NCI-H1417 treated with DMSO at 0.1 percent for 48 hours (cell line): ENCODE measurements at places on chromosomes 6 and 20.

DNA sequence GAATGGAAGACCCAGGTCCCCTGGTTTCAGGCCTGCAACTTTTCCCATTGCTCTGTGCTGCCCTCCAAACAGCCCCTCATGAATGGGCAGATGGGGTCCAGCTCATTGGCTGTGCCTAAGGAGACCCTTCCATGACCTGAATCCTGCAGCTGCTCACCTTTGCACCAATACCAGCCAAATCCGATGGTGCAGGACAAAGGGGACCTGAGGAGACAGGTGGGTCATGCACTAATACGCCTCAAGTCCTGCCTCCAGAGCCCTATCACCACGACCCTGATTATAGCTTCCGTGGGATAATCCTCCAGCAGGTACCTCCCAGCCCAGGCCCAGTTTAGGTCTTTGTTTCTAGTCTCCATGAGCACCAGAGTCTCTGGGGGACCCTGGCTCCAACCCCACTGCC lies 16.8 kb downstream of the TREM1 start:
- no peak for DNase-seq

DNA sequence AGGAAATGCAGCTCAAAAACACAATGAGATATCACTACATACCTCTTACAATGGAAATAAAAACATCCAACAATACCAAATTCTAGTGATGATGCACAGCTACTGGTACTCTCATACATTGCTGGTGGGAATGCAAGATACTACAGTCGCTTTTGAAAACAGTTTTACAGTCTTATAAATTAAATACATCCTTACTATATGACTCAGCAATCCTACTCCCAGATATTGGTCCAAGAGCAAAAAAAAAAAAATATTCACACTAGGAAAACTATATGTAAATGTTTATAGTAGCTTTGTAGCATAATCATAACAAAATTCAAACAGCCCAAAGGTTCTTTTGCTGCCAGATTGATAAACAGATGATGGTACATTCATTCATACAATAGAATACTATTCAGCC lies 217.4 kb upstream of the FAM83B start:
- no peak for DNase-seq

- no peak for DNase-seq
These were observed 28.1 kb downstream of the RNF24 start for GRCh38 chr20:3987296-3987695.

DNA sequence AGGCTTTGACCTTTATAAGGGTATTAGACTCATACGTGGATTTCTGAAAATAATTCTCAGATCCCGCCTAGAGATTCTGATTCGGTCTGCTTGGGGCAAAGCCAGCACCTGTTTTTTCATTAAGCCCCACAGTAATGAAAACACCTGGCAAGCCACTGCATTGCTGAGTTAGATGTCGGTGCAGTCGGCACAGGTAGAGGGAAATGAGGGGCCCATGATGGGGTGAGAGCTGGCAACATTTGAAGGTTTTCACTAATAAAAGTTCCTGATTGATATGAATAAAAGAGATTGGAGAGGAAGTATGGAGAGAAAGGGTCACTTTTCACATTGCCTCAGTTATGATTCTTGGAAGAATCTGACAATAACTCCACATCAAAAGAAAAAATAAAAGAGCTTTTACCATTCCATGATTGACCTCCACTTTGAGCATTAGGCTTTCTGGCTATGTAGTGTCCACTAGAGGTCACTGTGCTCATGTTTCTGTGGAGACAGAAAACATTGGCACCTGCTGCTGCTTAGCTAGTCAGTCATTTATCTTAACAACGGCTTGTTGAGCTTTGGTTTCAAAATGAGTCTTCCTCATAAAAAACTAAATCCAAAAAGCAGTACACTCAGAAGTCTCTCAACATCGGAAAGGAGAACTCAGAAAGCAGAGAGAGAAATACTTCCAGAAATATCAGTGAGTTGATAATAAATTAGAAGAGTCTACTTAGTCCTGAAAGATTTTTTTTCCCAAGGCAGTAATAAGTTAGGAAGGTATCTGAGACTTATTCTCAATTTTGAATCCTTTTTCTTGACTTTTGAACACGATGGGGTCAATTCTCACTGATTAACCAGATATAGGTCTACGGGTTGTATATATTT lies 53.3 kb upstream of the KLHL31 start:
- DNase-seq: peak; percentile 30

- DNase-seq: no peak
These were observed 76.5 kb upstream of the TMEM170B start for GRCh38 chr6:11460837-11461661.

DNA sequence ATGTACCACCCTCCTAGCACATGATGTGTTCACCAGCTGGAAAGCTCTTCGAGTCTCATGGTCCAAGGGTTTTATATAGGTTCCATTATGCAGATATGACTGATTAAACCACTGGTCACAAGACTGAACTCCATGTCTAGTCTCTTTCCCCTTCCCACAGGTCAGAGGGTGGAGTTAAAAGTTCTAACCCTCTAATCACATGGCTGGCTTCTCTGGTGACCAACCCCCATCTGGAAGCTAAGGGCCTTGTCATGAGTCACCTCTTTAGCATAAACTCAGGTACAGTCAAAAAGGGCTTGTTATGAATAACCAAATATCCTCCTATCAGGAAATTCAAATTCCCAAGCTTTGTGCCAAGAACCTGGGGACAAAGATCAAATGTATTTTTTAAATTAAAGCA lies 52.0 kb upstream of the KLHL31 start:
- DNase-seq: no peak

GRCh38 chr20:32440069-32440757 lies 82.1 kb downstream of the ASXL1 start:
- no peak for DNase-seq

- no peak for DNase-seq
These were observed 49.8 kb upstream of the SSTR4 start for GRCh38 chr20:22985239-22985778.

GRCh38 chr6:1468126-1468525 lies 78.8 kb downstream of the FOXF2 start:
- no peak for DNase-seq

DNA sequence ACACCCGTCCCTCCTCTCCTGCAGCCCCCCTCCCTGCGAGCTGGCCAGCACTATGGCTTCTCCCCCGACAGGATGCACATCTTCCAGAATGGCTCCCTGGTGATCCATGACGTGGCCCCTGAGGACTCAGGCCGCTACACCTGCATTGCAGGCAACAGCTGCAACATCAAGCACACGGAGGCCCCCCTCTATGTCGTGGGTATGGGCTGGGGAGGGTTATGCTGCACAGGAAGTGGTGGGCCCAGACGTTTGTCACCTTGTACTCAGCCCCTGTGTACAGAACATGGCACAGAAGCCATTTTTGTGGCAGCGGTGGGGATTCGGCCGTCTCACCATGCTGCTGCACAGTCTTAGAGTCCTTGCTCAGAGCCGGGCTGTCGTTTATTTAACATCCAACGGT lies 29.0 kb upstream of the SRF start:
- no peak for DNase-seq

DNA sequence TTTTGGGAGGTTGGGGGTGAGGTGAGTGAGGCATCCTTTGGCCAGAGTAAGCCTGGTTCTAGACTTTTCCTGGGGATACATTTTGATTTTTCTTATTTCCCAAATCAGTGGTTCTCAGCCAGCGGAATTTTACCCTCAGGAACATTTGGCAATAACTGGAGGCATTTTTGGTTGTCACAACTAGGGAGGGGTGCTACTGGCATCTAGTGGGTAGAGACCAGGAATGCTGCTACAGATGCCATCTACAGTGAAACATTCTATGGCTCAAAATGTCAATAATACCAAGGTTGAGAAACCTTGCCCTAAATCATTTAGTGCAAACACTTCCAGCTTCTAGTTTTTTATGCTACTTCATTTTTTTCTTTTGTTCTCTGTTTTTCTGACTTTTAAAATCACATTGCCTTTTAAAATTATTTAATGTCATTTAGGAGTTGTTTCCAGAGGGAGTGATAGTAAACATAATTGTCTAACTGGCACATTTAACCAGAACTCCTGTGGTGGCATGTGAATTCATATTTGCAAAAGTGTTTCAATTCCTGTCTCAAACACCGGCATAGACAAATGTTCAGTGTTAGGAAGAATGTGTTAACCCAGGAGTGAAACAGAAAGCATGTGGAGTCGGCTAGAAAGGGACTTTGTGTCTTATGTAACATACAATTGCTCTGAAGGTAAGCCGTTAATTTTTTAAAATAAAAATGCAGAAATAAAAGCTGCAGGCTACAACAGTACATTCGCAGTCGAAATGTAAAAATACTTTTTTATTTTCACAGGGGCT lies 59.0 kb downstream of the QRSL1 start:
- no peak for DNase-seq

- DNase-seq: no peak
These were observed 108.1 kb upstream of the SCP2D1 start for GRCh38 chr20:18705490-18705889.

GRCh38 chr6:21265730-21266044 lies 327.9 kb upstream of the SOX4 start:
- no peak for DNase-seq

- no peak for DNase-seq
These were observed 9.3 kb upstream of the LAMA5 start for GRCh38 chr20:62376112-62377063.

DNA sequence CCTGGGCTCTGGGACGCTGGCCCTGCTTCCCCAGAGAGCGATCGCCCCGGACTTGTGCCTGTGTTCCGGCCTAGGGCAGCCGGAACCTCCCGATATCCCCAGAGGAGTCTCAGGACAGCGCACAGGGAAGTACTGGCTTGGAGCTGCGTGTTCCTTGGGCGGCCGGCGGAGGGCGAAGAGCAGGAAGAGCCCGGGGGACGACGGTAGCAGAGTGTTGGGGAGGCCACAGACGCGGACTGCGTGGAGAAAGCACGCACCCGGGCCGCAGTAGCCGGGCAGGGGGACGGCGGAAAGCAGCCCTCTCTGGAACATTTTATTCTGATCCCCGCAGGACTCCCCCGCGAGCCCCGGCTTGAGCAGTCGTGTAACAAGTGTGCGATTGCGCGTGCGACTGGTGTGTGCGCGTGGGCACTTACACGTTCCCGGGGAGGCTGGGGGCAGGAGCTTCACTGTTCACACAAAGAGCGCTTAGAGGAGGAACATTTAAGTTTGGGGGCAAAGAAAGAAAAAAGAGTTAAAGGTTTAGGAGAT lies 36.1 kb downstream of the NCR2 start:
- DNase-seq: no peak

DNA sequence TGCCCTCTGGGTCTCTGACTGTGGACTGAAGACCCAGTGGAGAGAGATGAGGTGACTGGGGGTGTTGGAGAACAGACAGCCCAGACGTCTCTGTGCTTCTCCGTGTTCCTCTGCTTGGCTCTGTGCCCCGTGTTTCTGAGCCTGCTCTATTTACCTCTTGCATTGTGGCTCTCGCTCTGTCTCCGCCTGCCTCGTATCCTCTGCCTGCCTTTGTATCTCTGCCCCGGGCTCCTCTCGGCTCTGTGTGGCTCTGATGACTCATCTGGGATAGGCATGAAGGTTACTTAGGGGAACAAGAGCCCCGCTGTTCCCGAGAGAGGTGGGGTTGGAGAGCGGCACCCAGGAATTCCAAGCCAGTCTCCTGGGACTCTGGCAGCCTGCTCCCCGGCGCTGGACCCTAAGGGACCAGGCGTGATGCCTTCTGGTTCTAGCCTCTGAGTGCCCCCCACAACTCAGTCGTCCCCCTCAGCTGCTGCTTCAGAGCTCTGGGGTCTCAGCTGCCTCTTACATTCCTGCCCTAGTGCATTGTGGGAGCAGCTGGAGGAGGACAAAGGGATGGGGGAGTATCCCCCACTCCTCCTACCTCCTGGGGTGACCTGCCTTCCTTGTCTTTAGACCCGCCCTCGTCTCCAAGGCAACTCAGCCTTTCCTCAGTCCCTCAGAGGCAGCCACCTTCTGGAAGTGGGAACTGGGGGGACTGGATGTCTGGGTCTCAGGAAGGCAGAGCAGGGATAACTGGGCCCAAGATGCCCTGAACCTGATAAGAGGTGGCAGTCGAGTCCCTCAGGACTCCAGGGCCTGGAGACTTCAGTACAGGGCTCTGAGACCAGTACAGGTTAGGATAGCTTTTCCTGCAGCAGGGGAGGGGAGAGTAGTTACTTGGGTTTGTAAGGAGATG lies 1.9 kb downstream of the DDR1 start:
- no peak for DNase-seq

DNA sequence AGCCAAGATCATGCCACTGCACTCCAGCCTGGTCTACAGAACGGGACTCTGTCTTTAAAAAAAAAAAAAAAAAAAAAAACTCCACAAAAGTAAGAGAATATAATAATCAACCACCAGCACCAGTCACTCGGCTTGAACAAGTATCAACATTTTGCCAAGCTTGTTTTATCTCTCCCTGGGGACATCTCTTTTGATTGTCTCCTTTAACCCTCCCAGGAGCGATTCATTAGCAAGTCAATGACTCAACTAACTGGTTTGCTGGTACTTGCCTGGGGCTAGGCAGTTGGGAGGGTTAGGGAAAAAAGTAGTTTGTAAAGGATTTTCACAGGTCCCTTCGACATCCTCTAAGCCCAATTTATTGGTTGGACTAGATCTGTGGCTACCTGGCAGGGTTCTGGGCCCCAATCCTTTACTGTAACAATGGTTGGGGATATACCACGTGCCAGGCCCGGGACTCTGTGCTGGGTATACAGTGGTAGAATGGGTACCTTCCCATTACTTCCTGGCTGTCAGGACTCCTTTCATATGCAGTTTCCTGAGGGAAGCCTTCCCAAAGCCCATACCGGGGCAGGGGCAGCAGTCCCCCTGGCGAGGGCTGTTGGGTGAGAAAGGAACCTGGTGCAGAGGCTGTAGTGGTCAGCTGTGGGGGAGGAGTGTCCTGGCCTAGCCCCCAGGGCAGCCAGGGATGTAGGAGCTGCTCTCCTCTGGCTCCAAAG lies 12.2 kb downstream of the TGIF2 start:
- DNase-seq: no peak

DNA sequence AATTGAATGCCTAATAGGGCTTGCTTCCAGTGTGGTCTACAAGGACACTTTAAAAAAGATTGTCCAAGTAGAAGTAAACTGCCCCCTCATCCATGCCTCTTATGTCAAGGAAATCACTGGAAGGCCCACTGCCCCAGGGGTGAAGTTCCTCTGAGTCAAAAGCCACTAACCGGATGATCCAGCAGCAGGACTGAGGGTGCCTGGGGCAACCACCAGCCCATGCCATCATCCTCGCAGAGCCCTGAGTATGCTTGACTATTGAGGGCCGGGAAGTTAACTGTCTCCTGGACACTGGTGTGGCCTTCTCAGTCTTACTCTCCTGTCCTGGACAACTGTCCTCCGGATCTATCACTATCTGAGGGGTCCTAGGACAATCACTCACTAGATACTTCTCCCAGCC lies 411.5 kb downstream of the TENT5A start:
- no peak for DNase-seq

GRCh38 chr6:122389704-122390372 lies 9.6 kb upstream of the HSF2 start:
- peak; percentile 62 for DNase-seq

DNA sequence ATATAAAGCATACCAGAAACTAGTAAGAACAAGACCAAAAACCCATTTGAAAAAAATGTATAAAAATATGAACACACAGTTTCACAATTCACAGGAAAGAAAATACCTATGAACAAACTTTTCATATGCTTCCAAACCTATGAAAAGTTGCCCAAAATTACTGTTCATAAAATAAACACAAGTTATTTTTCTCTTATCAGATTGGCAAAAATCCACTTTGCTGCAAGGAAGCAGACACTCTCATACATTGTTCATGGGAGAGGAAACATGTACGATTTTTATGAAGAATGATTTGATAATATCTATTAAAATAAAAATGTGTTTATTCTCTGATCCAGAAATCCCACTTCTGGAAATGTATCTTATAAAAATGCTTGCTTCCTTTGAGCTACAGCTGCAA lies 40.0 kb upstream of the OCSTAMP start:
- DNase-seq: no peak
